ENCODE measurements at places on chromosomes 2 and 18.
A peak's percentile ranks its signal among the peaks of the same experiment; 100 is the strongest.

- peak; percentile 67 for DNase-seq
Measured at GRCh38 chr18:21682371-21683051, 22.1 kb downstream of the ABHD3 start.

DNA sequence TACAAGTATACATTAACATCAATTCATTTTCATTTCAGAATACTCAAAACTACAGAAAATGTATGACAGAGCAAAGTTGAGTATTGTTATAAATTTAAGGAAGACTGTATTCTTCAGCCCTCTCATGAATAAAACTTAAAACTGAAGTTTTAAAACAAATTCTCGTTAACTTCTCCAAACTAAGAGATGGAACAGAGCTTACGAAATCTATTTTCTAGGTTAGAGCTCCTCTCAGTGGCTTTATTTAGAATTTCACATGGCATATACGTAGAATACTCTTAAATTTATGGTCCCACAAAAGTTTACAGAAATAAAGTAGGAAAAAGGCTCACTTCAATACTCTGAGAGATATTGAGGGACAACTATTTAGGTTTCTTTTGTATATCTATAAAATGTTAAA lies 612.1 kb downstream of the KCNJ3 start:
- peak; percentile 1 for DNase-seq

GRCh38 chr2:202378001-202378400 lies 1.9 kb downstream of the BMPR2 start:
- no peak for DNase-seq

GRCh38 chr18:13120983-13121441 lies 97.5 kb upstream of the LDLRAD4 start:
- DNase-seq: peak; percentile 27

DNA sequence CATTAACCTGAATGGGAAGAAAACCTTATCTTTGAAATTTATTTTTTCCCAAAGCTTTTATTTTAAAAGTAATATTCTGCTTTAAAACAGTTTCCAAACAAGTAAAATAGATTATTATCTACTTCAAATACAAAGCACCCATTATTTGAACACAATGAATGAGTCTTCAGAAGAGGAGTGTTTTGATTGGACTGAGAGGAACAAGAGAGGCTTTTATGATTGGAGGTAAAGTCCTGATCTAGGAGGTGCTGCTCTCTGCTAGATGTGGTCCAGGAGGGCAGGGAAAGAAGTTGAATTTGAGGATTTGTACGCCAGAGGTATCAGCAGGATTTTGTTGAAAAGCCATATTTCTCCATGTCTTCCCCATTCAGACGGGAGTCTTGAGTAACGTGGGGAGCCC lies 900.7 kb downstream of the SOCS6 start:
- no peak for DNase-seq

DNA sequence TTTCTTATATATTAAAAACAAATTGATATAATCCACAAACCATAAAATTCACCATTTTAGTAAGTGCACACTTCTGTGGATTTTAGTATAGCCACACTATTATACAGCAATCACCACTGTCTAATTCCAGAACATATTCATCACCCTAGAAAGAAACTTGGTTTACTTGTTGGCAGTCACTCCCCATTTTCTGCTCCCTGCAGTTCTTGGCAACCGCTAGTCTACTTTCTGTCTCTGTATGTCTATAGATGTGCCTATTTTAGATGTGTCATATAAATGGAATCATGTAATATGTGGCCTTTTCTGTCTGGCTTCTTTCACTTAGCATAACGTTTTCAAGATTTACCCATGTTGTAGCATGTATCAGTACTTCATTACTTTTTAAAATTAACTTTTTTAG lies 5.7 kb downstream of the CKAP2L start:
- DNase-seq: no peak

DNA sequence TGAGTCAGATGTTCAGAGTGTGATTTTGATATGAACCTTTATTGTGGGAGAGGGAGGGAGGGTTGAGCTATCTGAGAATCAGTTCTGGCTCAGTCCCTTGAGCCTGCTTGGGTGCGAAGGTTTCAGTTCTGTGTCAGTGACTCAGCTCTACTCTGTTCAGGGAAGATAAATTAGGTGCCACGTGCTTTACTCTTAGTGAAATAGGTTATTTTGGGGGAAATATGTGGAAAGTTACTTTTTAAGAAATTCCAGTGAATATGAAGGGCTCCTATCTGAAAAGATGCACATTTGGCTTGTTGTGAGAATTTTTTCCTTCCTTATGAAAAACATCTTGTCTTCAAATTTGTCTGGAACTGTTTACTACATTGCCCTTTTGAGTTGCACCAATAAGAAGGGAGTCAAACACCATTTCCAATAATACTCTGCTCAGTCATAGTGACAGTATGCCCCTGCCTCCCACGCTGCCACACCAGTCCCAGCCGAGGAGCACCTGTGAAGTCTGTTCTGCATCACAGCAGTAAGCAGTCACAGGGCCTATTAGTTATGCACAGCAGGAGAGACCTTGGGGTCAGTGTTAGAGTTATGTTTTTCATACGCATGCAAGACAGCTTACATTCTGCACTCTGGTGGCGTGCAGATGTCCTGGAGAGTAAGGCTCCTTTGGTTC lies 32.8 kb upstream of the DNAH7 start:
- peak; percentile 17 for DNase-seq

- no peak for DNase-seq
Measured at GRCh38 chr2:106599540-106599939, 112.4 kb downstream of the CD8B2 start.

DNA sequence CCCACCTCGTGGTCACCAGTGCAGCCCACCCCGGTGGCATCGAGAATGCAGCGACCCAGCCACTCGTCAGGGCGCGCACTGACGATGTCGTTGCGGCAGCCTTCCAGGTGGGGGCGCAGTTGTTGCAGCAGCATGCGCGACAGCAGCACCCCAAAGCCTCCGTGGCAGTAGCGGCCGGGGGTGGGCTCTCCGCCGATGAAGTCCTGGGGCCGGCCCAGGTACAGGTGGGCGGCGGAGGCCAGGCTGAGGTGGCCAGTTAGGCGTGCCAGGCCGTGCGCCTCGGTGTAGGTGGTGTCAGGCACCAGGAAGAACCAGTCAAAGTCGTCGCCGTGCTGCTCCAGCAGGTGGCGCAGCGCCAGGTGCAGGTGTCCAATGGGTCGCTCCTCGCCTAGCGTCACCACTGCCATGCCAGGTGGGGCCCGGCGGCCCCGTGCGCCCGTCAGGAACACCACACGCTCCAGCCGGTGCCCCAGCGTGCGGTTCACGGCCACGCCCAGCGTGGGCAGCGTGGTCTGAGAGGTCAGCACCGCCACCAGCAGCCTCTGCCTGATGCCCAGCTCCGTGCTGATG lies 1.9 kb downstream of the CHPF start:
- DNase-seq: peak; percentile 40

DNA sequence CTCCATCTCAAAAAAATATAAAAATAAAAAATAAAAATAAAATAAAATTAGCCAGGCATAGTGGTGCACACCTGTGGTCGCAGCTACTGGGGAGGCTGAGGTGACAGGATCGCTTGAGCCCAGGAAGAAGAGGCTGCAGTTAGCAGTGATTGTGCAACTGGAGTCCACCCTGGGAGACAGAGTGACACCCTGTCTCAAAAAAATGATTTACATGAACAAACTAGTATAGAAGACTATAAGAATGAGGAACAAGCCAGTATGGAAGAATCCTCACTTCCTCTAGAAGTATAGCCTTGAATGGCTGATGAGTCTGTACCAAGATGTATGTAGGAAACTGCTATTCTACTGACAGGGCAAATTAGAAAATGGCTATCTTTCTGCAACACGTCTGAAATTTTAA lies 10.9 kb downstream of the YES1 start:
- no peak for DNase-seq

GRCh38 chr2:8553643-8554042 lies 128.2 kb upstream of the ID2 start:
- no peak for DNase-seq

DNA sequence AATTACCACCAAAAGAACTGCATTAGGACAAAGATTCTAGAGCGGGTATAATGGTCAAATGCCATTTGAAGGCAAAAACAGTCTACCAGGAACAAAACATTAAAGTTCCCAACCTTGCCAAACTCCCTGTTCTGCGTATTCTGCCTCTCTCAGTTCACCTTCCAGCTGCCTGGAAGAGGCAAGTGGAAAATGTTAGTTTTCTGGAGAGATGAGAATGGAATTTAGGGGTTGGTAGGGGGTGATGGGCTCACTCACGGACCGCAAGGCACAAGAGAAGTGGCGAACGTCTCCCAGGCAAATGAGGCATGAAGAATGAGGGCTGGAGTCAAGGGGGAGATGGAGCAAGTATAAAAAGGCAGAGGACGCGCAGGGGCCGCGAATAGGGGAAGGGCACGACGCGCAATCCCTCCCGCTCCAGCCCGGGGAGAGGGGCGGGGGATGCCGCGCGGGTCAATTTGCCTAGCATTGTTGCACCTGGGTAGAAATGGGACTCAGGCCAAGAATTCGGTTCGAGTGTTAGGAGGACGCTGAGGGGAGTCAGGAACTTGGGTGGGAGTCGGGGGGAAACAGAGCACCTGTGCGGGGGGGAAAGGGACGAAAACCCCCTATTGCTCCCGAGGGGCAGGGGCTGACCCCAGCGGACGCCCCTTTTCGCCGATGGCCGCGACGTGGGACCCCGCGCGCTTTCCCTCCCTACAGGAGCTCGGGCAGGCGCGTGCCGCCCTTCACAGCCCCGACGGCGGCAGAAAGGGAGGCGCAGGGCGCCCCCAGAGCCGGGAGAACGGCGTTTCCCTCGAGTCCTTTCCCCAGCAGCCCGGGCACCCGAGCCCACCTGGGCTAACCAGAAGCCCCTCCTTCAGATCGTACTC lies 573 bp downstream of the PAIP2B start:
- no peak for DNase-seq

DNA sequence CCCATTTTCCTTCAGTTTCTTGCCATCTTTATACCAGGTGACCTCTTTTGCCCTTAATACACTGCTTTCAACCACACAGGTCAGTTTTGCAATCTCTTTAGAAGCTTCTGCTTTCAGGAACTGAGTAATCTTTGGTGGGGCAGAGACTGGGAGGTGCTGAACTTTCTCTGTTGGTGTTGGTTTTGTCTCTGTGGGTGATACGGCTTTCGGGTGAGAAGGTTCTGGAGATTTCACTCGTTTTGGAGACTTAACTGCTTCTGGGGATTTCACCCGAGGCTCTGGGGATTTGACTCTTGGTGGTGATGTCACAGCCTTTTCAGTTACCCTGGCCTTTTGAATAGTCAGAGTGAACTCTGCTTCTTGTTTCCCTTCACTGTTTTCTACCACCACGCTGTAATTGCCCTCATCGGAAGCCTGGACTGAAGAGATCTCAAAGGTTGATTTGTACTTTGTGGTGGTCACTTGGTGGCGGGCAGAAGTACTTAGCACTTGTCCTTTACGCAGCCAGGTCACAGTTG lies 50.4 kb downstream of the PLEKHA3 start:
- no peak for DNase-seq

DNA sequence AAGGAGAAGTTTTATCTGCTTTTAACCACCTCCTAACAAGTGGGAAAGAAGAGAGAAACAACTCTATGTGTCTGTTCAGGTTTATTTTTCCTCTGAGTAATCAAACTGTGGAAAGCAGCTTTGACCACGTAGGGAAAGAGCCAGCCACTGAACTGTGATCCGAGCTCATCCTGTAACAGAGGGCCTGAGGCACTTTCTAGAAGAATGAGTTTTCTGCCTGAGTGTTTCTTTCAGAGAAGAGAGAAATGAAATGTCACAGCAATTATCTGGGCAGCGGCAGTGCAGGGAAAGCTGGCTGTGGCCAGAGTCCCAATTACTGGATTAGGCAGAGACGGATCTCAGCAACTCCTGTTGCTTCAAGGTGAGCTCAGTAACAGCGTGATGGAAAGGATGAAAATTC lies 151.9 kb downstream of the CD226 start:
- DNase-seq: peak; percentile 7

Data from AG08395 (cell line).